ENCODE measurements at places on chromosomes 16 and 17.
A peak's percentile ranks its signal among the peaks of the same experiment; 100 is the strongest.

DNA sequence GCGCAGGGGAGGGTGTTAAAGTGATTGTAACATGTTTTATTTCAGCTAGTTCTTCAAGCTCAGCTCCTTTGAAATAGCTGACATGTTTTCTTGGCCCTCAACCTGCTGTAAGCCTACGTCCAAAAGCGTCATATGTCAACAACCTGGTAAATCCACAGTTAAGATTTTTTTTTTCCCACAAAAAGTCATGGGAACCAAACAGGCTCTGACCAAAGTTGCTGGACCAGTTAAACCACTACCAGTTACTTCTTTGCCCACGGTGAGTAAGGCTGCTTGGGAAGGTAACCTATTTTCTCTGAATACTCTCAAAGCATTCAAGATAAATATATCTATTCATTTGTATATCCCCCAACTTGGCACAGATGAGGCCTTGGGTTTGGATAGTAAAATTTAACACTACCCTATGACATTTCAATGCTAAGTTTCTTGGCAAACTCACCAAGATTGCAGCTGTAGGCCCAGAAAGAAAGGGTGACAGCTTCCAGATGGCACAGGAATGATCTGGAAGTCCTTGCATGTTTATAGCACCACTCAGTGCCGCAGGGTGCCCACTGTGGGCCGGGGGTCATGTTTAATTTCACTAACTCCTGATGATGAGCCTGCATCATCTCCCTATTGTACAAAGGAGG, 166.2 kb downstream of the XYLT1 start:
- DNase-seq: no peak

GRCh38 chr16:13322336-13322735, 420.9 kb downstream of the SHISA9 start:
- DNase-seq: no peak

DNA sequence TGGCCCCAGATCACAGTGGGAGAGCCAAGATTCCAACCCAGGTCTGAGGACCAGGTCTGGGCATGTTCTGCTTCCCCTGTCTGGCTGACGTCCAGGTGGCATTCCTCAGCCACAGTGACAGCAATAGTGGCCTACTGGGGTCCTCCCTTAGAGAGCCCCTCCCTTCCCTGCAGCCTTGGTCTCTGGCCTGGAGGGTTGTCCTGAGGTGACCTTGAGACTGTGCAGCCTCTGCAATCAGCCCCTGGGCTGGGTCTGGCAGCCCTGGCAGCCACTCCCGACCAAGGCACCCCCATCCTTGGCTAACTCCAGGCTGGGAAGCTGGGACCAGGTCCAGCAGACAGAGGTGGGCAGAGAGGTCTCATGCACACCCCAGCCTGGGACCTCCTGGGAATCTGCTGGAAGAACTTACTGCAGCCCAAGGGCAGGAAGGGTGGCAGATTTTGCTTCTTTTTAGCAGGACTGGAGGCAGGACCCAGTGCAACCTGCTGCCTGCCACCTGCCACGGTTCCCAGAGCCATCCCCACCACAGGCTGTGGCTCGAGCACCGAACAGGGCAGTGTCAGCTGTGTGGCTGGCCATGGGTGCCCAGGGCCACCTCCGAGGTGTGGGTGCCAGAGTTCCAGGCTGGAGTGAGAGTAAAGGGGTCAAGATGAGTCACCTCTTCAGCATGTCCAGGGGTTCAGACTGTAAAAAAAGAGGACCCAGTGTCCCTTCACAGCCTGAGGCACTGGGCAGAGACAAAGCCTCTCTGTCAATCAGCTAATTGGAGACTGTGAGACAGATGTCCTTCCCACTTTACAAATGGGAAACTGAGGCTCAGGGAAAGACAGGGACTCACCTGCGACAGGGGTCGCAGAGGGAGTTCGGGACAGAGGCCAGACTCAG, 12.6 kb downstream of the GRB7 start:
- DNase-seq: no peak

- no peak for DNase-seq
Measured at GRCh38 chr17:35560703-35561102, at the start of gene SLFN14. Gene SLFN14, minus strand, starts transcription at chr17:35560819. Its CDS starts 2,757 bp downstream, at chr17:35558062.

DNA sequence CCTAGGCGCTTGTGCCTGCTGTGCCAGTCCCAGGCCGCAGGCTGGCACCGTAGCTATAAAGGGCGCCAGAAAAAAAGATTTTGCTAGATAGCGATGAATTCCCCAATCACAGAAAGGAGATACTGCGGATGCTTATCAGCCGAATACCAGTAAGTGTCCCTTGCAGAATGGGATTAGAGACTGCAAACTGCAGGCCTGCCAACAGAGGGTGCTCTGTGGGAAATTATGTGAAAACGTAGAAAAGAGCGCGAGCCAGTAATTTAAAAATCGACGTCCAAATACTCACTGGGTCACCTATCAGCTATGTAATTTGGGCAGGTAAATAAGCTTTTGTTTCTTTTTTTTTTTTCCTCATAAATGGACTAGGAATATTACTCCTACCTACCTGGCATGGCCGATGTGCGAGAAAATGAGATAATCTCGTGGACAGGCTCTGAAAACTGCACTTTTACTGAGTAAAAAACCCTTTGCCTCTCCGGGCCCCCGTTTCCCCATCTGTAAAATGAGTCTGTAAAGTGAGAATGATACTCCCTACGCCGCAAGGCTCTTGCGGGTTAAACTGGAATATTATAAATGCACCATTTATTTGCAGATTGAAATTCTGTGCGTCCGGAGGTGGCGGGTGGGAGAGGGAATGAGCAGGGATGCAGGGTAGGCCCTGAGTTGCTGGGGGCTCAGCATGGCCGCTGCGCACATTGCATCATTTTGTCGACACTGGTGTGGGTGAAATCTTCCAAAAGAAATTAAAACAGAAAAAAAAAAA, 1.2 kb upstream of the COG1 start:
- peak; percentile 34 for DNase-seq

GRCh38 chr16:22050963-22051362, 41.4 kb upstream of the VWA3A start:
- DNase-seq: no peak

- DNase-seq: no peak
Measured at GRCh38 chr17:62955841-62956352, 10.1 kb upstream of the TANC2 start.

DNA sequence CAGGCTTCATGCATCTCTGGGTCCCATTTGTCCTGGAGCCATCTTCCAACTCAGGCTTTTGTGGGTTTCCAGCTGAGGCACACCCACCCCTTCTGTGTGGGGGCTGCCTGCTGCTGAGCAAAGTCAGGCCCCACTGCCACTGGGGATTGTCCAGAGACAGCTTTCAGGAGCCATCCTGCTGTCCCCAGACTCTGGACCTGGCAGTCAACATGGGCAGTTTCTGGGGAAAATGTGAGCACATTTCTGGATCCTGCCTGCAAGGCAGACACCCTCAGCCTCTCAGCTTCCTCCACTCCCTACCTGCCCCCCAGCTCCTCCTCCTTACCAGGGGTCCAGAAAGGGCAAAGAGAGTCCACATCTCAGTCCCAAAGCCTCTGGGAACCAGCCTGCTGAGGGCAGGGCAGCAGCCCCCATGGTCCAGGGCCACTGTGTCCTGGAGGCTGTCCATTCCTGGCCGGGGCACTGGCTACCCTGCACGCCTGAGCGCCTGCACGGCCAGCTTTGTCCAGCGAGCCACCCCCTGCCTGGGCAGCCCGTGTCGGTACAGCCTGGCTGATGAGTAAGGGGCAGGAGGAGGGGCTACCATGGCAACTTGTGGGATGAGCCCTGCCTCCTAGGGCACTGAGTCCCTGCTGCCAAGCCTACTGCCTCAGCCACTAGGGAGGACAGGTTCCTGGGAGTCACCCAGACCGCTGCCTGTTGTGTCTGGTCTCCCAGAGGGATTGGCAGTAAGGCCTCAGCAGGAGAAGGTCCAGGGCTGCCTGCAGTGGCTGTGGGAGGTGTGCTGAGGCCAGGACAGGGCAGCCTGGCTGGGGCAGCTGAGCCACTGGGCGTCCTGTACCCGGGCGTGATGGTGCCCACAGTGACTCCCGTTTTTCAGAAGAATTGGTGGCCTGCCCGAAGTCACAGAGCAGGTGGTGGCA, at the start of gene SLC47A2:
Gene SLC47A2 (minus strand): TSS at position 477 of the 923 bp plus-strand sequence. CDS start 29 bp downstream, at position 448.
- DNase-seq: no peak

GRCh38 chr17:57677301-57677700, 67.8 kb downstream of the CCDC182 start:
- no peak for DNase-seq

DNA sequence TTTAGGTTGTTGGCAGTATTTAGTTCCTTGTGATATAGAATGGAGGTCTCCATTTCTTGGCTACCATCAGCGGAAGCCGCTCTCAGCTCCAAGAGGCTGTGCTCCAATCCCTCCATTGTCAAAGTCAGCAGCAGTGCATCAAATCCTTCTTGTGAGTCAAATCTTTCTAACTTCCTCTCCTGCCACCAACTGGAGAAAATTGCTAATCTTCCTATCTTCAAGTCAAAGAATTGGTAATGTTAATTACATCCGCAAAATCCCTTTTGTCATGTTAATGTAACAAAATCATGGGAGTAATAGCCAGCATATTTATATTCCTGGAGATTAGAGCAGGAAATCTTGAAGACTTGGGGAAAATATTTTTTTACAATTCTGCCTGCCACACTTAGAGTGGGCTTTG, 436.4 kb upstream of the DYNLRB2 start:
- DNase-seq: no peak
